ENCODE measurements at places on chromosomes 4 and X. TPM values are rescaled to one million over a fixed set of nuclear protein-coding genes. Genes with fewer than 3 reads are reported as not detected.

GRCh38 chrX:109830157-109830703 lies 97.2 kb upstream of the ACSL4 start:
- H3K4me3 ChIP-seq: no peak overlapping the region
- peaks cover 3% of the 10 kb centered on the region for H3K27me3 ChIP-seq
- H3K36me3 ChIP-seq: no peaks in the 10 kb centered on the region
- no peak overlapping the region for H3K27ac ChIP-seq
- DNase-seq: no peak
- H3K4me1 ChIP-seq: peaks cover 6% of the 10 kb centered on the region

The DUSP21 gene
- not detected for total RNA-seq

The CT45A1 gene
- not detected for total RNA-seq

The SH3D19 gene
- 35.1 TPM for total RNA-seq

DNA sequence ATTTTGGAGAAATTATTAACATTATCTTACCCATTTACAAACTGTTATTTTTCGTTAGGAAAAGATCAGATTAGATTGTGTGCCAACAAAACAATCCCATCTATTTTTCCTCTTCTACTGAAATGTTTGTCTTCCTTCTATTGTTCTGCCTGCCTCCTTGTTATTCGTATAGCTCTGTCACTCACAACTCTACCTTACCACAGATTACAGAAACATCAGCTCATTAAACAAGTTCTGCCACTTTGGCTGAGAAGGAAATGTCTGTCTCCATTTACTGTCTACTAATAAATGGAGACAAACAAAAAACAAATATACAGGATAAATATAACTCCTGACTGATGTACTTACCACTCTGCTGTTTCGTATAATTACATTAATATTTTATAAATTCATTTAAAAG lies 211.4 kb downstream of the ENOX2 start:
- H3K27ac ChIP-seq: no peak overlapping the region
- H3K4me1 ChIP-seq: no peaks in the 10 kb centered on the region
- H3K4me3 ChIP-seq: no peak overlapping the region
- no peaks in the 10 kb centered on the region for H3K36me3 ChIP-seq
- DNase-seq: no peak

- no peaks in the 10 kb centered on the region for H3K27me3 ChIP-seq
- no peak for DNase-seq
- no peaks in the 10 kb centered on the region for H3K36me3 ChIP-seq
- H3K4me3 ChIP-seq: no peak overlapping the region
- H3K27ac ChIP-seq: no peak overlapping the region
Measured at GRCh38 chr4:48879561-48880442, 26.8 kb downstream of the OCIAD2 start.

GRCh38 chr4:146269228-146269653 lies 54.9 kb downstream of the REELD1 start:
- H3K36me3 ChIP-seq: no peaks in the 10 kb centered on the region
- no peak for DNase-seq
- H3K27me3 ChIP-seq: no peaks in the 10 kb centered on the region
- no peaks in the 10 kb centered on the region for H3K4me1 ChIP-seq

The SRPX2 gene
- total RNA-seq: 16.9 TPM

Data from adrenal gland (tissue), 19 donors.